ENCODE measurements at places on chromosomes 12 and 14.

- no peak for DNase-seq
These were observed 19.5 kb downstream of the MAPK1IP1L start for GRCh38 chr14:55070981-55071411.

GRCh38 chr12:16076557-16076956, 165.4 kb downstream of the DERA start:
- DNase-seq, result peak; percentile 66

- no peak for DNase-seq
These were observed 455.6 kb downstream of the ZFP36L1 start for GRCh38 chr14:68337279-68337678.

GRCh38 chr12:1083151-1083888, 92.3 kb downstream of the ERC1 start:
- DNase-seq, result no peak

GRCh38 chr14:34667007-34667406, 37.1 kb upstream of the SNX6 start:
- DNase-seq, result no peak

GRCh38 chr14:45990252-45990651, 661.3 kb downstream of the RPL10L start:
- DNase-seq, result peak; percentile 4

GRCh38 chr12:58668871-58669270, 251.4 kb downstream of the LRIG3 start:
- DNase-seq, result no peak

GRCh38 chr12:101927999-101928398, 50.6 kb downstream of the DRAM1 start:
- peak; percentile 24 for DNase-seq

- DNase-seq, result no peak
These were observed 310.3 kb downstream of the DPF3 start for GRCh38 chr14:72583316-72584272.

DNA sequence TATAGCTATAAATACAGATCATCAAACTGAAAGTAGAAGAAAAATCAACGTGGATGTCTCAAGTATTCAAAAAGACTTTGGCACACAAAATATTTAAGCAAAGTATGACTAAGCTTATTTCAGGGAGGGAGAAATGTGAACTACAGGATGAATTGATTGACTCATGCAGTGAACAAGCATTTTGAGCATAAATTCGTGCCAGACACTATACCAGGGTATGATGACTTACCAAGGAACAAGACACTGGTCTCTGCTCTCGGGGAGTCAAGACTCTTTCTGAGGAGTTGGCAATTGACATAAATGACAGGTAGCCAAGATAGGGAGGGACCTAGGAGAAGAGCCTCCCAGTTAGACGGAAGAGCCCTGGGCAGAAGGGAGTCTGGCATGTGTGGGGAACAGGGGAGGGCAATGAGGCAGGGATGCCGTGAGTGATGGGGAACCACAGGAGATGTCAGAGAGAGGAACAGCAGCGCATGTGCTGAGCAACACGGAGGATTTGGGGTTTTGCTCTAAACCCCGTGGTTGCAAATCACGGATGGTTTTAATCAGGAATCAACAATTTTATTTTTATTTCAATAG, 115.2 kb downstream of the TMEM132D start:
- DNase-seq, result no peak

GRCh38 chr12:131457331-131458047, 253.4 kb upstream of the SFSWAP start:
- no peak for DNase-seq

DNA sequence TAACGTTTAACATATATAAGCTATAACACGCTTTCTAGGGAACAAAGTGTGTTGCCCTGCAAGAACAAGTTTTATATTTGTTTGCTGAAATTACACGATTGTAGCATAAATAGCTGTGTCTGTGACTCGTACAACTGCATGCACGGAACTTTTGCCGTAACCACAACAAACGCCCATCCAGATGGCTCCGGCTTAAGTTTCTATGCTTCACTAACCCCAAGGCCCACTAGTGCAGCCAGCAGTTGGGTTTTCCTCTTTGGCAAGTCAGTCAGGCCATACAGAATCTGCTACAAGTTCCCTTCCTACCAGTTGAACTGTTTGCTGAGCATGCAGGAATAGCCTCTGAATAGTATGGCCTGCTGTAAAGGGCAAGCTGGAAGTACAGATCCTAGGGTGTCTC, 12.1 kb downstream of the CSRP2 start:
- no peak for DNase-seq

GRCh38 chr14:87944987-87945604, 47.9 kb downstream of the GALC start:
- DNase-seq, result peak; percentile 7

DNA sequence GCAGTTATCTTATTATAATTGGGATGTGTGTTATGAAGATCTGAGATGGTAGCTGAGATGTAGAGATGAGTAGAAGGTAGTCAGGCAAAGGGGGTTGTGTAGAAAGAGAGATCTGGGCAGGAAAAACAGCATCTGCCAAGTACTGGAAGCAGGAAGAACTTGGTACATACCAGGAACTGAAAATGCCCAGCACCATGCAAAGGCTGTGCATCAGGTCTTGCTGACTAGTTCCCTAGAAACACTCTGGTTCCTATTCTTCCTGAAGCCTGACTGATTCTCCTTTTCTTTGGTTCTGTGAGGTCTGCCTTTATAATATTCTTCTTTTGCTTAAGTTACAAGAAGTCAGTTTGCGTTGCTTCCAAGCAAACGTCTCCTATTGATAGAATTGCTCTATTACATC, 6.7 kb upstream of the NFATC4 start:
- no peak for DNase-seq

DNA sequence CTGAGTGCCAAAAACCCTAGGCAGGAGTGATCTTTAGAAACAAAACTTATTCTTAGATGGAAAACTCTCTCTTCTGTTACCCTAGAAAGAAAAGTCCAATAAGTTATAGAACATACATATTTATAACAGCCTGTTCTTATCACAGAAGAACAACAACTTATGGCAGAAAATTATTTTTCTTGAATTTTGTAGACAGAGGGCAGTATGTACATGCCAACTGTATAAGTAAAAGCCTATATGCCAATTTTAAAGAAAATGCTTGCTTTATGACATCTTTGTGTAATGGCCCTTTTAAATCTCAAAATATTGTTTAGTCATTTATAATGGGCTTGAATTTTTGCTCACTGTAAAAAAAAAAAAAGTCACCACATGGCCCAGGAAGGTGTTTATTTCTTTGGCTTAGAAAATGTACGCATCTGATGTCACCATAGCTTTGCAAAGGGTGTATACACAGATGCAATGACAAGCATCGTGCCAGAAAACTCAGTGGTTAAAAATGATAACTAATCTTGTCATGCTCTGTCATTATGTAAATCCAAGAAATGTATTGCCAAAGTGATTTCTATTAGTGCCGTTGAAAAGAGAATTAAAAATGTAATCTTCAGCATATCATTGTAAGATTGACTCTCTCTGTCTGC, 38.3 kb upstream of the GRIP1 start:
- no peak for DNase-seq

DNA sequence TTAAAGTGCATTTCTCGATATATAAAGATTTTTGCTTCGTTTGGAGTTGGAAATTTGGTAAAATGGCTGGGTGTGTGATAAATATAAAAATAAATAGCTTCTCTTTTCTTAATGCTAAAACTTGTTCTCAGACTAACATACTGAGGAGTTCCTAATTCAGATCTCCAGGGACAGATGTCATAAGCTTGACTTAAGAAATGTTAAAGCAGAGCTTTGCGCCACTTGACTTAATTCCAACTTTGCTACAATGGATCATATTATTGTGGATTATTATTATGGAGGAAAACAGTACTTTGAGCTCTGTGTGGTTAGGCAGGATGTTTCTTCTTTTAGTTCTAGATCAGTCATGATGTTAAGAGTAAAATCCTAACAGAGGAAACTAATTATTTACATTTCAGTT, 33.8 kb downstream of the GNG2 start:
- no peak for DNase-seq

GRCh38 chr12:30976206-30976605, 49.7 kb downstream of the TSPAN11 start:
- DNase-seq, result no peak

DNA sequence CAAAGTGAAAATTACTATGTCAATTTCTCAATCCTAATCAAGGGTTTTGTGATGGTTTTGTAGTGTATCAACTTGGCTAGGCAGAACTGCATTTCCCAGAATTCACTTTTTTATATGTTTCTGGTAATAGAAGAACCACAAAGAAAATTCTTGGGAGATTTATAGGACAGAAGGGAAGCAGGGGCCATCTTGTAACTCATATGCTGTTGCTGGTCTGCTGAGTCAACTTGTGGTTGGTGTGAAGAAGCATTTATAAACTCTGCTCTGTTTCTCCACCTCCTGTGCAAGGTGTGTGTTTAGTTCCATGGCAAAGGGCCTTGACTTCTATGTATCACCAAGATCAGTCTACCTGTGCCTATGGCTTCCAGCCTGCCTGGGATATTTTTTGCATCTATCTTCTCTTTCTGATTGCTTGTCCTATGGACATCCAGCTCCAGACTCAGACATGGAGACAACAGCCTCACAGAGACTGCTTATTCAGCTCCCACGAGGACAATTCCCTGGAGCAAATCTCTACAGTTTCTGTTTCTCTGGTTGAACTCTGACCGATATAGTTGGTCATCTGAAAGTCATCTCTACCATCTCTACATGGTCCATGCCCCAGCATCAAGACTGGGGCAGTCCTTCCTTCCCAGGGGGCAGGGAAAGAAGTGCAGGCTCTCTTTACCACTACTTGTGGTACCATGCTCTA, 364.3 kb upstream of the DDHD1 start:
- DNase-seq, result no peak

DNA sequence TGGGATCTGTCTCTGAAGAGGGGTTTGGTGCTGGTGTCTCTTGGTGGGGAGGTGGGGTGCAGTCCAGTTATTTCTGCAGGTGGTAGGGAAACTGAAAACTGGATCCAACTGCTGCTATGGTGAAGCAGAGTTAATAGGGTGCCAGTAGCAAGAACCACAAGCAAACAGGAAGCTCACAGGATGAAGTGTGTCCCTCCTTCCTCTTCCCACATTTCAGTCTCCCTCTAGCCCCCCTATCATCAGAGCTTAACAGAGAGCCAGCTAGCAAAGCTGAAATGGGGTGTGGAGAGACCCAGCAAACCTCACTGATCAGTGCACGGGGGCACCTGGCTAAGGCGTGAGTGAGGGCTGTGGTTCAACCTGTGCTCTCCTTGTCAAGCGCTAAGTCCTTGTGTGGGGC, 69.1 kb upstream of the C12orf71 start:
- no peak for DNase-seq

Measured in AML-193 (cell line).